Stimulated activated CD8-positive, alpha-beta memory T cell treated with anti-CD3 and anti-CD28 coated beads, Interleukin-2, amount 100 ng/mL, for 1 hour (primary cell): ENCODE measurements at places on chromosomes 7 and 10.

- DNase-seq = no peak
Measured at GRCh38 chr7:129845972-129846327, 106.8 kb downstream of the UBE2H start.

DNA sequence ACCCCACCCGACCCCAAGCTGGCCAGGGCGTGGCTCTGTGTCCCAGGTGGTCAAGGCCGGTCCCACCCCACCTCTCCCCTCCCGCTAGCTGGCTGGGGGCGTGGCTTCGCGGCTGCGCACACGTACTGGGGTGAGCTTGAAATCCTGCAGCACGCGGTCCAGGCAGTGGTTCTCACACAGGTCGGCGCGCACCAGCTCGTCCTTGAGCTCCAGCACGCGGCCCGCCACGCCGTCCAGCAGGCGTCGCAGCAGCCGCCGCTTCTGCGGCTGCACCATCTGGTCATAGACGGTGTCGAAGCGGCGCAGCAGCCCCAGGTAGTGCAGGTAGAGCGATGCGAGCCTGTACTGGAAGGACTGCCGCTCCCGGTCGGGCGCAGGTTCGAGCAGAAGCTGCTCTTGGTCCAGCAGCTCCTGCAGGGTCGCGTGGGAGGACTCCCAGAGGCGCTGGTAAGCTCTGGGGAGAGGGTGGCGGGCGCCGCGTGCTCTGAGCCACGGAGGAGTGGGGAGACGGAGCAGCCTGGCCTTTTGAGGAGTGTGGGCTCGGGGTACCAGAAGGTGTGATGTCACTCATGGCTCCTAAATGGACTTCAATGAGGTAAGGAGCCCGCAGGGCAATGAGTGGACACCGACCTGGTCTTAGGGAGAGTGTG, 5.8 kb downstream of the H2BK1 start:
- DNase-seq = no peak

DNA sequence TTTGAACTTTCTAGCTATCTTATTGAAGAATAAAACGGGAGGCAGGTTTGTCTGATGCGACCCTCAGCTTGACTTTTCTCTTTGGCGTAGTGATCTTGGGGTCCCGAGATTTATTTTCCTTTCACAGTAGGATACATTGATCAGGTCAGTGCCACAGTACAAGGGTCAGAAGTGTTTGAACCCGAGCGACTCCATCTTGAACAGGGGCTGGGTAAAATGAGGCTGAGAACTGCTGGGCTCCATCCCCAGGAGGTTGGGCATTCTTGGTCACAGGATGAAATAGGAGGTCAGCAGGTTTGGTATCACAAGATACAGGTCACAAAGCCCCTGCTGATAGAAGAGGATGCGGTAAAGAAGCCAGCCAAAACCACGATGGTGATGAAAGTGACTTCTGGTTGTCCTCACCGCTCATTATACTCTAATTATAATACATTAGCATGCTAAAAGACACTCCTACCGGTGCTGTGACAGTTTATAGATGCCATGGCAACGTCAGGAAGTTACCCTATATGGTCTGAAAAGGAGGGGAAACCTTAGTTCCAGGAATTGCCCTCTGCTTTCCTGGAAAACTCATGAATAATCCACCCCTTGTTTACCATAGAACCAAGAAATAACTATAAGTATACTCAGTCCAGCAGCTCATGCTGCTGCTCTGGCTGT, 3.0 kb upstream of the TECPR1 start:
- DNase-seq = no peak

DNA sequence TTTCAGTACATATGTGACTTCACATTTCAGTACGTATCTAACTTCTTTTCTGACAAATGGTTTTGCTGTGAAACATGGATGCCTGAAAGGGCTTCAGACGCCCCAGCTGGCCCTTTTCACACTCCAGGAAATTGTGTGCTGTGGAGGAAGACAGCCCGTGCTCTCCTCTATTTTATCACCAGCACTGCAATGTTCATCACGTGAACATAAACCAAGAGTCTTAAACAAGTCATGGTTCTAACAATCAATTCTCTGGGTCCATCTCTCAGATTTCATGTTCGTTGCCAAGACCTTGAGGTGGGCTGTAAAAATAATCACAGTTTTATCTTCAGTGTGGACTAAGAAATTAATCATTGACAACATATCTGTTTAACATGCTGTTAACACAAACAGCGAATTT, 141.2 kb downstream of the WDR37 start:
- no peak for DNase-seq

- DNase-seq = no peak
Measured at GRCh38 chr7:90708841-90709317, 112.8 kb downstream of the CDK14 start.

- no peak for DNase-seq
Measured at GRCh38 chr7:128763541-128763940, 12.1 kb downstream of the OPN1SW start.

DNA sequence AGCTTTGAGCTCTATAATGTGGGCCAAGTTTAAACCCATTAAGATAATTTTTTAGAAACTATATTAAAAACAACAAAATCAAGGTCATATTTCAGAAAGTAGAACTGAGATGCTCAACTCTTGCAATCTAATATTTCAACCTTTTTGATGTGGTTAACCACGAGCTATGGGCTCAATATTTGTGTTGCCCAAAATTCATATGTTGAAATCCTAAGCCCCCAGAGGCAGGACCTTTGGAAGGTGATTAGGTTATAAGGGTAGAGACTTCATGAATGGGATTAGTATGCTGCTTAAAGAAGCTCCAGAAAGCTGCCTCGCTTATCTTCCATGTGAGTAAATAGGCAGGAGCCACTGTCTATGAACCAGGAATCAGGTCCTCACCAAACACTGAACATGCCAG, 284.4 kb downstream of the CRPPA start:
- no peak for DNase-seq

GRCh38 chr10:71623098-71623985, 96.2 kb downstream of the C10orf105 start:
- no peak for DNase-seq

- no peak for DNase-seq
Measured at GRCh38 chr10:9010093-9010492, 955.6 kb downstream of the GATA3 start.

DNA sequence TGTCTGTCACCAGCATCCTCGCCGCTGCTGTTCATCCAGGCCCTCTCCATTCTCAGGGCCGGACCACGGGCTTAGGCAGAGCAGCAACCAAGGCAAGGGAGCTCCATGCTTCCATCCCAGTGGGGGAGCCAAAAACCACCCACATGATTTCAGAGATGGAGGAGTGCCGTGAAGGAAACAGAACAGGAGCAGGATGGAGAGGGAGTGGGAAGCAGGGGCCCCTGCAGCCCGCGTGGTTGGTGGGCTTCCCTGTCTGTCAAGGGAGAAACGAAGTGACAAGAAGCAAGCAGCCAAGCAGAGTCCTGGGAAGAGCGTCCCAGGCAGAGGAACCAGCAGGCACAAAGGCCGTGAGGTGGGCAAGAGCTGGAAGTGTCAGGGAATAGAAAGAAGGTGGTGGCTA, 95.7 kb downstream of the SLIT1 start:
- DNase-seq = no peak

GRCh38 chr10:131725581-131726069, 175.2 kb upstream of the PPP2R2D start:
- DNase-seq = no peak

DNA sequence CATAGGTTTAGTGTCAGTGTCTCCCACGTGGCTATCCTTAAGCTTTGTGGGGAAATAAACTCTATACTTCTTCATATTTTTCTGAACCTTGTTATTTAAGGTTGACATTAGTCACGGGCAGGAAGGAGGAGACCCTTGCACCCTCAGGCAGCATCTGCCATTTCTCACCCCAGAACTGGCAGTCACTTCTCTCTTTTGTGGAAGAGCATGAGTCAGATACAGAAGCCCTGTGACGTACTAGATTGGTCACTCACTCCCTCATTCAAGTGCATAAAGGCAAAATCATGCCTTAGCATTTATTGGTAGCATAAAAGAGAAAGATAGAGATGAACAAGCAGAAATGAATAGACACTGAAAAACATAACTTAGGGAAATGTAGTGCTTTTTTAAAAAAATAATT, 206.0 kb upstream of the MDFIC start:
- DNase-seq = no peak

DNA sequence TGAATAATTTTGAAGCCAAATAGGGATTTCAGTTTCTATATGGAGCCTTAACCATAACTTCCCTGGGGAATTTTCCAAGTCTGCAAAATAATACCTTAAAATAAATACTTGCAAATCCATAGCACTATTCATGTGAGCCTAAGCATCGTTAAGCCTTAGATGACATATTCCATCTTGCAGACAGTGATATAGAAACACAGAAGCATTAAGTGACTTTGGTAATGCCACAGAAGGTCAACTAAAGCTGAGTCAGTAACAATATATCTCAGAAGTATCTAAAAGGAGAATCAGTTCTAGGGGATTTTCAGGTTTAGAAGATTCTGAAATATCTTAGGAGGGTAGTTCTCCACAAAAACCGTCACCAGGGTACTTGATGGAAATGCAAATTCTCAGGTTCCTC, 163.4 kb upstream of the COL1A2 start:
- DNase-seq = no peak

DNA sequence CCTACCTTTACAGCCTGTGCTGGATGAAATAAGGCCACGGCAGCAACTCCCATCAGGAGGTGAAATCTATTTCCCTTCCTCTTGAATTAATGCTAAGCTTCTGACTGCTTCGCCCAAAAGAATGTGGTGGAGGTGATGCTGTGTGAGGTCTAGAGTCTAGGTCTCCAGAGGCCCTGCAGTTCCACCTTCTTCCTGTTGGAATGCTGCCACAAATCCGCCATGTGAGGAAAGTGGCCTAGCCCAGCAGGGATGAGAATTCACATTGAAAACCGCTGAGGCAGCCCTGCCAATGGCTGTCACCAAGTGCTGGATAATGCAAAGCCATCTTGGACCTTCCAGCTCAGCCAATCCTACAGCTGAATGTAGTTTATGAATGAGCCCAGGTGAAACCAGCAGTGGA, 28.0 kb downstream of the RHOBTB1 start:
- no peak for DNase-seq

- DNase-seq = no peak
Measured at GRCh38 chr7:11709196-11709595, 122.8 kb downstream of the THSD7A start.

- no peak for DNase-seq
Measured at GRCh38 chr10:130137090-130137448, 878 bp downstream of the GLRX3 start.

DNA sequence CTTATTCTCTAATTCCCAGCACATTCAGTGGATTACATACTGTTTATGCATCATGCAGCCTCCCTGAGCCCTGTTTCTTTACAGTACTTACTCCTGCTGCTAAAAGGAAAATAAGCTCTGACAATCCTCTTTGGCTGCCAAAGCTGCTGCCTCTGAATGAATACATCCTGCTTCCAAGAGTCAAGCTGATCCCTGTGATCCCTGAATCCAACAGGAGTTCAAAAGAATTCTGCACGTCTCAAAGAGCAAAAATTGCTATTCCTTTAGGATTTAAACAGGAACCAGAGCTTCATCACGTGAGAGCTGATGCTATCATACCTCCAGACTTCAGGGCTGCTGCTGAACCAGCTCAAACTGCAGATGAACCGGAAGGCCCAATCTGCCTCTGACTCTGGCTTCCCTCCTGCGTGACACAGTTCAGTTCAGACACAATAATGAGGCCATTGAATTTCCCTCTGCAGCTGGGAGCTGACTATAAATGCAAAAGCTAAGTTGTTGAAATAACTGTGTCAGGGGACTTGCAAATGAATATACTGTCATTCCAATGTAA, 851.0 kb upstream of the PHF14 start:
- no peak for DNase-seq

DNA sequence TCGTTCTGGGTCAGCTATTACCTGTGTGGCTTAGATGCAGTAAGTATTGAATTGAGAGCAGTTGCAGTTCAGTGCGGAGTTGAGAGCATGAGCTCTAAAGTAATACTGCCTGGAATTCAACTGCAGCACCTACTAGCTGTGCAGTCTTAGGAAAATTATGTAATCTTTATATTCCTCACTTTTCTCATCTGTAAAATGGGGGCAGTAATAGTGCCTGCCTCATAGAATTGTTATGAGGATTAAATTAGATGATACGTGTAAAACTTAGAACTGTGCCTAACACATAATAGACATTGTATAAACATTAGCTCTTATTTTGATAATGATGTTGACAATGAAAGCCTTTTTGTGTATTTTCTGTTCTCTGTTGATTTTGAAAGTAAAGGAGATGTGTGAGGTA, 330.0 kb downstream of the GPR158 start:
- no peak for DNase-seq

DNA sequence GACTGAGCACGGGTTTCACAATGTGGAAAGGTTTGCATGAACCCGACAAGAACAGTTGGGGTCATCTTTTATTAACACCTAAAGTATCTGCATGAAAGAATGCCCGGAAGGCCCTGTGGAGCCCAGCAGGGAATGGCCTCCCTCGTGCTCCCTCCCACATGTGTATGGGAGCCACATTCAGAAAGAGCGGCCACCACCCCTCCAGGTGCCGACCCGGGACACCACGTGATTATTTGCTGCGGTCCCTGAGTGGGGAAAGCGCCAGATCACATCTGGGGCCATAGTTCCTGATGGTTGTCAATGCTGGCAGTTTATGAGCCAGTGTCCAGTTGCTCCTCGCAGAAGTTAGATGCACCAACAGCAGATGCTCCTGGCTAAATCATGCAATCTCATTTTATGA, 571.4 kb downstream of the TCERG1L start:
- DNase-seq = no peak

DNA sequence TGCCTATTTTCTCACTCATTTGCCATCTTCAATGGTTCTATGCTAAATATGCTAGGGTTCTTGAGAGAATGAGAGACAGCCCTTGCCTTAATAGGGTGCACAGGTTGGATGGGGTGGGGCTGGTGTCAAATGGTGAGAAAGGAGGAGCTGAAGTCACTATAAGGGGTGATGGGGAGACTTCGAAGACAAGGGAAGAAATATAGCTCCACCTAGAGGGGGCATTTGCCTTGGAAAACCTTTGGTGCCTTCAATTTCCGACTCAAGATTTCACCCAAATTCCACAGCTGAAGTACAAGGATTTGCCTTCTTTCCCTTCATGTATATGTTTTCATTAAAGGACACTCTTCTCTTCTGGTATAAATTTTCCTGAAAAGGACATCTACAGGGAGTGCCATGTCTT, 5.6 kb downstream of the PTN start:
- no peak for DNase-seq

- no peak for DNase-seq
Measured at GRCh38 chr7:131012477-131013031, 278.5 kb upstream of the KLF14 start.

GRCh38 chr7:130180571-130181262, 24.5 kb downstream of the TMEM209 start:
- no peak for DNase-seq

- DNase-seq = no peak
Measured at GRCh38 chr7:29841926-29842701, 35.8 kb downstream of the WIPF3 start.

GRCh38 chr7:28804990-28805389, 153.1 kb downstream of the TRIL start:
- no peak for DNase-seq

GRCh38 chr7:106346167-106346677, 61.4 kb upstream of the NAMPT start:
- DNase-seq = no peak

GRCh38 chr7:151238190-151238810, 6.0 kb downstream of the CHPF2 start:
- DNase-seq = no peak
